Pulmonary artery endothelial cell (primary cell): ENCODE measurements at places on chromosomes 2 and 18.
A peak's percentile ranks its signal among the peaks of the same experiment; 100 is the strongest.

DNA sequence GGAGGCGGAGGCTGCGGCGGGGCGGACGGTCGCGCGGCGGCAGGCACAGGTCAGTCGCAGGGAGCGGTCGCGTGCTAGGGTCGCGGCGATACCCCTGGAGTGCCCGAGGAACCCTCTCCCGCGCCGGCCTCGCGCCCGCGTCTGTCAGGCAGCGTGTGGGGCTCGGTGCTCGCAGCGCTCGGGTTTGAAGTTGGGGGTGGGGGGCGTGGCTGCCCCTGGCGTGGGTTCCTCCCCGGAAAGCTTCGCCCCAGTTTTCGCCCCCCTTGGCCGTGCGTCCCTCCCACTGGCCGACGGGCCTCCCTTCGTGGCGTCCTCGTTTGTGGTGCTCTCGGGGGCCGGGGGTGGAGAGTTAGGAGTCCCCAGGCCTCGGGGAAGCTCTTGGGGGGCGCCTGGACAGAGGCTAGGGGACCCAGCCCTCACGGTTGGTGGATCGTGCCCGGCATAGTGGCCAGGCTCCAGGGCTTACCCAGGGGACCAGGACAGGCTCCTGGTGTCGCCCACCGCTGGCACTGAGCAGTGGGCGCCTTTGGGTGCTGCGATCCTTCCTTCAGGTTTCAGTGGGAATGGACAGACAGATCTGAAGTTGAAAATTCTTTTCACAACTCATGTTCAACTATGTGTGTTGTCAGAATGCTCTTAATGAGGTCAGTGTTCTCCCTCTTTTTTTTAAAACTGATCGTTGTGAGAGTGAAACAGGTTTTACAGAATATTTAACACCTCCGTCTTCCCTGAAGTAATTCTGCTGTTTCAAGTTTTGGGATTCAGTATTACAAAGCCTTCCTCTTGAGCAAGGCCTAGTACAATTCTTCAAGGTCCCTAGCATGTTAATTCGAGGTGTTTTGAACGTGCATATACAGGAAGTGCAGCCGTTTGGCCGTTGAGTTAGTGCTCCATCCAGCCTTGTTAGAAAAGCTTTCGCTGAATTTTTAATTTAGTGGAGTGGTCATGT, 604 bp downstream of the RALBP1 start:
- DNase-seq, result no peak

- DNase-seq, result no peak
Observed at GRCh38 chr2:160335441-160335840, 135.4 kb upstream of the ITGB6 start.

GRCh38 chr2:236499691-236500578, 69.7 kb upstream of the ACKR3 start:
- DNase-seq, result no peak

DNA sequence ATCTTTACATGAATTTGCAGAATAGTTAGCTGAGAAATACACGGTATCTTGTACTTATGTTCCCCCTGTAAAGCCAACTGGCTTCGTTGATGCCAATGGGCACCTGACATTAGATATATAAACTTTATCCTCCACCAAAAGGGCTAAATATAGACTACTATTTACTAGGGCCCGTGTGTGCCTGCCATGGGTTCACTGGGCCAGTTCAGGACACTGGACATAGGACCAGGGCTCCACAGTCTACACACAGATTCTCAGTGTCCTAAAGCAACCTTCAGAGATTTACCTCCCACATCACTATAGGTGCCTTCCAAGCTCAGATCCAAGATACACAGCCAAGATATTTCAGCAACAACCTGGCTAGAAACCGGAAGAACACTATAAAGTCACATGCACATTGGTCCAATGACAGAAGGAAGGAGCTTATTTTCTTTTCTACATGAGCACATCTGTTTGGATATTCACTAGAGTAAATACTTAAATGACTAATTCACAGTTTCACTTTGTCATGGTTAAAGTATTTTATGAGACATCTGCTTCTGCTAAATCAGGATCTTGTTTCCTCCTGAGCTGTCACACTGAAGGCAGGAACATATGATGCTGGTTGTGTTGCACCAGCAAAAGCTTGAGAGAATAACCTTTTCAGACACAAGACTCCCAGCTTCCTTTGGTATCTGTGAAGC, 95.1 kb downstream of the MYO5B start:
- no peak for DNase-seq

DNA sequence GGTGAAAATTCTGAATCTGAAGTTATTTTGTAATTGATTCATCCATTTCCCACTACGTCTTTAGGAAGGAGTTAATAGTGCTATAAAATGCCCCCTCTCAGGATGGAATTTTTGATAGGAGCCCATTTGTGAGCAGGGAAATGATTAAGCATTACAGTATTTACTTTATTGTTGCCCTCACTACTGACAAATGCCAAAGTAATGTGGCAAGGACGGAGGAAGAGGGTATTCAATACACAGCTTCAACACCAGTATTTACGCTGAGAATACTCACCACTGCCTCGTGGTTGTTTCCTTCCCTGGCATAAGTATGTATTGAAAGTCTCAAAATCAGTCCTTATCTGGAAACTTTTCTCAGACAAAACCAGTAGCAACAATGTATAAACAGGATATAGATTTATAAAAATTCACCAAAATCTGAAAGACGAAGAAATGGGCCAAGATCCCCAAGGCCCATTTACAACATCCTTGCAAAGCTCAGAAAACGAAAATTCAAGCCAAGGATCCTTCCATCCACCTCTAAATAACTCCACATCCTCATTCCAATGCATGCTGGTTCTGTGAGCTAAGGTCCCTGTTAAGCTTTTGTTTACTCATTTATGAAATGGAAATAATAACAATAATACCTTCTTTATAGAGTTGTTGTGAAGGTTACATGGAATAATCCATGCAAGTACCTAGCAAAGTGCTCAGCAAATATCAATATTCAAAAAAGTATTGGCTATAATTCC, 29.3 kb downstream of the FEZ2 start:
- DNase-seq, result peak; percentile 97

DNA sequence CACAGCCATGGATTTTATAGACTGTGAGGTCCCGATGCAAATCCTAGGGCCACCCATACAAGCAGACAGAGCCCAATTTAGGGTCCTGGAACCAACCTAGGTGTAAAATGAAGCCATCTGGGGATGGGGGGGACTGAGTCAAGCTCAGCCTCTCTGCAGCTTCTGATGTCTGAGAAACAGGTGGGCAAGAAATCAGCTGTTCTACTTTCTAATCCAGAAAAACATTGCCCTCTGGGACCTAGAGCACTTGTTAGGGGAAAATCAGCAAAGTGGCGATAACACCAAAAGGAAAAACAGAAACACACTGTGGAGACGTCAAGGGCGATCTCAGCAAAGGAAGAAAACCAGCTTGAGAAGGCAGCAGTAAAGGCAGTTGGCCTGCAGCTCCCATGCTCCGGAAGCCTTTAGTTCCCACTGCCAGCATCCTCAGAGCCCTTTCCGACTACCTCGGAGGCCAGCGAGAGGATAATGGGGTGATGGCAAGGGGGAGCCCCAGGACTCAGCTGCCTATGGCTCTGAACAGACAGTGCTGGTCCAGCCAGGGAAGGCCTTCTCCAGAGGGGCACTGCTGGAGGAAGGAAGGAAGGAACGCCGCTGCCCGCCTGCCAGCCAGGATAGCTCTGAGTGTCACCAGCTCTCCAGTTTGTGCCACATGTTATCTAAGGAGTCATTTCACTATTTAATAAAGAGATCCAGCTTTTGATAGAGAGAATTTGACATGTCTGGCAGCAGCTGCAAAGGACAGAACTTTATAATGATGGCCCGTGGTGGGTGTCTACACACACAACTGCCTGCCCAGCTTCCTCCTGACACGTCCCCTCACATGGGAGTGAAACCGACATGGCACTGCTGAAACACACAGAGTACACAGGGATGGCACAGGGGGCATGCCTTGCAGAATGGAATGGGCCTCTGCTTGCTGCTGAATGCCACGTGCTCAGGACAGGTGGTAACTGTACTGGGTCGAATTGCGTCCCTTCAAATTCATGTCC, 37.7 kb downstream of the HS1BP3 start:
- DNase-seq, result no peak

GRCh38 chr18:24176727-24177416, 38.0 kb downstream of the CABYR start:
- DNase-seq, result peak; percentile 4
